Gastroesophageal sphincter (tissue), 4 donors: ENCODE measurements at places on chromosomes 2 and 18.

DNA sequence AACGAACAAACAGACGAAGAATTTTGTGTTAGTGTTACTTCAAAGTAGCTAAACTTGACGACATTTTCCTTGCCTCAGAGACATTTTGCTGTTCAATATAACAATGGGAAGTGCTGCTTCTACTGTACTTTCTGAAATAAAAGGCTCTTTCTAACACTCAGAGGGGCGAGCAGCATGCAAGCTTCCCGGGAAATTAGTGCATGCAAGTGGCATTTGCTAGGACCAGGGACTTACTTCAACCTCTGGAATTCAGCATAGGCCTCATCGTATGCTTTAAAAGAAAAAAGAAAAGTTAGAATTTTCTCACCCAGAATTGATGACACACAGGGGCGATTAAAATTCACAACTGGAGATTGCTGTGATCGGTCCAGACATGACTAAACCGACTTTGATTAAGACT, 62.5 kb upstream of the LPIN2 start:
- ATAC-seq, result no peak

DNA sequence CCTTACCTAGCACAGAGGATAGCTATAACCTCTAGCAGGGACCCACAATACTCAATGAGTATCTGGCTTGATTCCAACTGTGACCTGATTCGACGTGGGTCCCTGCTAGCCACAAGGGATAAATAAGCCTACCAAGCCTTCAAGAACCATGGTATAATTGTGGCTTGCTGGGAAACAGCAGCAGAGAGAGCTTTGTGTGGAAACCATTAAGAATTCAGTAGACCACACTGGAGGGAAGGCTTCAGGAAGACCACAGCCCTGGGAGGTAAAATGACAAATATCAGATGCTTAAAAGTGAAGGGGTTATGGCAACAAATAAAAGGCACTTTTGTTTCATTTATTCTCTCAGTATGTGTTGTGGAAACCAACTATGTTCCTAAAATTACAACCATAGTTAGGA, 82.6 kb upstream of the WIPF1 start:
- ATAC-seq, result no peak

DNA sequence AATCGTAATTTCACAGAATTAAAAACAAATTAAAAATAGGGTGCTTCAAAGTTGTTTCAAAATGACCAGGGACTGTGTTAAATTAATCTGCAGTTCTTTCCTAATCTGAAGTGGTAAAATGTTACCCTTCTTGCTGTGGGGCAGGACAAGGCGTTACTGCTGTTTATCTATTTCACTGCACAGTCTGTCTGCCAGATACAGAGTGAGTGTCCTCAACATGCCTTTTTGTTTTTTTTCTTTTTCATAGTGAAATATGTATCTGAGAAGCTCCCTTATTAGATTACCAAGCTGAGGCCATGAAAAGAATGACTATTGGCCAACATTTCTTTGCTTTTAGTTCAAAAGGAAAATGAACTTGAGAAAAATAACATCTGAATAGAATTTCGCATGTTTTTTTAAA, 38.0 kb downstream of the KCTD1 start:
- ATAC-seq, result peak; percentile 79

DNA sequence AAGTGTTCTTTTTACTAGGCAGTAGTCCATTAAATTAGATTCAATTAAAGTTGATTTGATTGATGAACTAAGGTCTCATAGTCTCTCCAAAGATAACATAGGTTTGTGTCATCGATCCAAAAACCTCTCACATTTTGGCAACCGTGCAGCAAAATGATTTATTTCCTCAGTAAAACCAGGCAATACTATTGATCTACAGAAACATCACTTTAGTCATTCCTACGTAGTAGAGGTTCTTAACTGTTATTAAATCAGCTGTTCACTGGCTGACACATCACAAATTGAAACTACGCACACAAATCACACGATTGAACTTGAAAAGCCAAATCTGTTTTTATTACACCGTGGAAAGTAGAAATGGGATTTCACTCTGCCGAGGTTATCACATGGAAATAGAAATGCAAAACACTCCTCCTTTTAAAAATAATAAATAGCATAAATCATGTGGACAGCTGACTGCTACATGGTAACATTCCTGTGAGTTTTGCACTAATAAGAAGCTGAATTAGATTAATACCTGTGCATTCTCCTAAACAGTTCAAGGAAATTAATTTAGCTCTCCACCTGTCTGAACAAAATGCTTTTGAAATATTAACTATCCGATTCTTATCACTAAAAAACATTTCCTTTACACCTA, 262.5 kb downstream of the CDH20 start:
- no peak for ATAC-seq
